ENCODE measurements at places on chromosomes 7 and 10. TPM values are rescaled to one million over a fixed set of nuclear protein-coding genes. Genes with fewer than 3 reads are reported as not detected.

The ZNF853 gene
- total RNA-seq: under 0.01 TPM

The ACHE gene
- total RNA-seq: not detected

The KCNIP2 gene
- 0.18 TPM for total RNA-seq

The EMX2 gene
- total RNA-seq: 4.6 TPM

The ANKRD30A gene
- total RNA-seq: not detected

The SEMA3A gene
- 18.4 TPM for total RNA-seq

The PTPRN2 gene
- total RNA-seq: 1.1 TPM

The BBS9 gene
- 14.5 TPM for total RNA-seq

The MTPN gene
- 157 TPM for total RNA-seq

The CACNA2D1 gene
- 12.8 TPM for total RNA-seq

The DMBT1 gene
- total RNA-seq: not detected

The WEE2 gene
- total RNA-seq: not detected

The KNDC1 gene
- 0.58 TPM for total RNA-seq

The SMURF1 gene
- total RNA-seq: 10.7 TPM

The CUZD1 gene
- 0.29 TPM for total RNA-seq

The MYL10 gene
- total RNA-seq: not detected

The TYSND1 gene
- total RNA-seq: 14.1 TPM
